ENCODE measurements at places on chromosomes 16 and 17.
A peak's percentile ranks its signal among the peaks of the same experiment; 100 is the strongest.

DNA sequence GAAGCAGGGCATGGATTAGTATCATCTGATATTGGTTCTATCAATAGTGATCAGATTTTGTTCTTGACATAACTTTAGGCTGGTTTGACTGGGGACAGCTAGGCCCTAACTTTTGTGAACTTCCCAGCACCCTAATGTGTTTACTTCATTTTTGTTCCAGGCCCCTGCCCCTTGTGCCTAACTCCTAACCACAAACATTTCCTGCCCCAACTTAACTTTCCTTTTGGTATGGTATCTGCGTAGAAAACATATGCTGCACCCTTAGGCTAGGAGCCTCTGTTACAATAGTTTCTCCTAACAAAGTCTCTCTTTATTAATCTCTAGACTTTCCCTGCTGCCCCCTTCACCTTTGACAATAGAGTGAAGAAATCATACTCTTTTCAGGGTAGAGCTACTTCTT lies 2.5 kb downstream of the ADPRM start:
- no peak for DNase-seq

- DNase-seq, result no peak
Observed at GRCh38 chr16:71421911-71422310, 19.9 kb downstream of the TLE7 start.

DNA sequence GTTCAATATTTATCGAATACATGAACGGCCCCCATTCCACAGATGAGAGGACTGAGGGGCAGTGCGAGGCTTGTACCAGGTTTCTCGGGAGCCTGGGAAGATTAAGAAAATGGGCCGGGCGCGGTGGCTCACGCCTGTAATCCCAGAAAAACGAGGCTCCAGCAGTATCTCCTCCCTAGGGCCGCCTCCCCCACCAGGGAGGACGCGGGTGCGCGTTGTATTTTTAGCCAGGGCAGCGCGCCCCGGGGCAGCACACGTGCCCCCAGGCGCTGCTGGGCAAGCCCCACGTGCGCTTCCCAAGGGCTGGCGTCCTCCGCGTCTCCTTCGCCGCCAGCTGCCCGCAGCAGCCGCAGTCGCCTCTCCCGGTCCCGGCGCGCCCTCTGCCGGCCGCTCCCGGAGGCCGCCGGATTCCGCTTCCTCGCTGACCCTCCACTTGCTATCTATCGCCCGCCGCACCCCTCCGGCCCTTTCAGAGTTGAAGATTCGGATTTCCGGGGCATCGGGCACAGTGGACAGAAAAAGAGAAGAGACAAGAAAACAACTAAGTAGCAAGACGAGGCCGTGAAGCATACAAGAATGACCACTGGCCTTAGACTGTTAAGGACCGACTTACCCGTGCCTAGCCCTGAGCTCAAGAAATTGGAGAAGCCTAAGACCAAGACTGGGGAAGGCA lies 1.9 kb upstream of the YBX2 start:
- DNase-seq, result peak; percentile 69

DNA sequence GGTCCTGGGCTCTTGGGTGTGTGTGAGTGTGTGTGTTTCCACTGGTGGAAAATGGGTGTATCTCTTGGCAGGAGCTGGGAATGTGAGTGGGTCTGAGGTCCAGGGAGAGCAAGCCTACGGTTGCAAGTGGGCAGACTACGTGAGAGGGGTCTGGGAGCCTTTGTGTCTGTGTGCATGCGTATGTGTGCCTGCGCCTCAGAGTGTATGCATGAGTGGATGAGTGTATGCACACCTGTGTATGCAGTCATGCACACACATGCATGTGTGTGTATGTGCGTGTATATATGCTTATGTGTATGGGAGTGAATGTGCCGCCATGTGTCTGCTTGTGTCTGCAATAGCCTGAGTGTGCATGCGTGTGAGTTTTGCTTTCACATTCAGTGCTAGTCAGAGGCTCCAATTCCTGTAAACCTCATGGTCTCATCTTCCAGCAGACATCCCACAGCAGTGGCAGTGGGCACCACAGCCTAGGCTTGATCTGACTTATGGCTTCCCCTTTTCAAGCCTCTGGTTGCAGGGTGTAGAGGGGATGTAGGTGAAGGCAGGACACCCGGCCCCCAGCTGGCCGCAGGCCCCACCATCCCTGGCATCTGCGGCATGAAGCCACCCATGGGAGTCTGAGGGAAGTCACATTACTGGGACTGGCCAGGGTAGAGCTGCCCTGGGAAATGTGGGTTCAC lies 19.7 kb upstream of the RMI2 start:
- DNase-seq, result no peak

GRCh38 chr17:40017422-40018080 lies 2.3 kb downstream of the CSF3 start:
- no peak for DNase-seq

DNA sequence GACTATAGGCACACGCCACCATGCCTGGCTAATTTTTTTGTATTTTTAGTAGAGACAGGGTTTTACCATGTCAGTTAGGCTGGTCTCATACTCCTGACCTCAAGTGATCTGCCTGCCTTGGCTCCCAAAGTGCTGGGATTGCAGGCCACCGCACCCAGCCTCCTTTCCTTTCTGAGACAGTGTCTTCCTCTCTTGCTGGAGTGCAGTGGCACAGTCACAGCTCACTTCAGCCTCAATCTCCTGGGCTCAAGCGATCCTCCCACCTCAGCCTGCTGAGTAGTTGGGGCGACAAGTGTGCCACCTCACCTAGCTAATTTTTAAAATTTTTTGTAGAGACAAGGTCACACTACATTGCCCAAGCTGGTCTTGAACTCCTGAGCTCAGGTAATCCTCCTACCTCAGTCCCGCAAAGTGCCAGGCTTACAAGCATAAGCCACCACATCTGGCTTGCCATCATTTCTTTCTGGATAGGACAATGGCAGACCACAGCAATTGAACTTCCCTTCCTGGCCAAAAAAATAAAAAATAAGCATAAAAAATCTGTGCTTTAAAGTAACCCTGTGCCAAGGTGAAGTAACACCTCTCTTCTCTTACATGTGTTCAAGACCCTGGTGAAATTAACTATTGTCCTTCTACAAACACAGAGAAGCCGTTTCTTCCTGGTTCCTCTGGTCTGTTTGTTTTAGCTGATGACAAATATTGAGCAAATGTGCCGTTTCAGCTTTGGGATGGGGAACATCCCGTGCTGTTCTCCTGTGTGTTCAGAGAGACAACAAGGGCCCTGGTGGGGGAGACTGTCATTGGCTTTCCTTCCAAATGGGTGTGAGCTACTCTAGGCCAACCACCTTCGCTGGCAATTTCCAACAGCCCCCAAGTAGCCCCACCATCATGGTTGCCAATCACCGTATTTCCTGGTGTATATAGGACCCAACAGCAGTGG lies 60.2 kb downstream of the EMP2 start:
- DNase-seq, result no peak

DNA sequence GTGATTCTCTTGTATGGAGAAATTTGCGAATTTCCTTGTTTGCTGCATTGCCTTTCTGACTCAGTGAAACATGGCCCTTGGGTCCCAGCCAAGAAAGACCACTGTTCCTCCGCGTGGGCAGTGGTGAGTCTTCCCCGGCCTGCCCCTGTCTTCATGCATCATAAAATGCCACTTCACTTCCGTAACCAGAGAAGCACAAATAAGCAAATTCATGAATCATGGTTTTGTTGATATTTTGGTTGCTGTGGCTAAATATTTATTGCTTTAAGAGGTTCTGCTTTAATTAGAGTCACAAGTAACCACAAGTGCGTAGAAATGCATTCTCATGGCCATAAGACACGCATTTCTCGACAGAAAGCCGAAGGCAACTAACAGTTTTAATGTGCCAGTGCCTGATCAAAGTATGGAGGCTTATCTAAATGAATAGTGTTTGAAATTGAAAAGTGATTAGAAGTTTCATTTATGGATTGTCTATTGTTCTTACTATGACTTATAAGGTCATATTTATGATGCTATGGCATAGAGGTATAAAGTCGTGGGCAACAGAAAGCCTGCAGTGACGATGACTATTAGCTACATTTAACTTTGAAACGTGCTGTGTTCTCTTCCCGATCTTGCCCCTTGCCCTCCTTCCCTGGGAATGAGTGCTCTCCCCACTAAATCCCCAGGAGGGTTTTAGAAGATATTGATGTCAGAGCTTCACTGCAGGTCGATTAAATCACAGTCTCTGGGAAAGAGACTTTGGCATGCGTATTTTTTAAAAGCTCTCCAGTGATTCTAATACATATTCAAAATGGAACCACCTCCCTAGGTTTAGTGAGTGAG lies 76.0 kb downstream of the WIPI1 start:
- no peak for DNase-seq

- no peak for DNase-seq
Observed at GRCh38 chr16:87192452-87193073, 124.6 kb downstream of the C16orf95 start.

DNA sequence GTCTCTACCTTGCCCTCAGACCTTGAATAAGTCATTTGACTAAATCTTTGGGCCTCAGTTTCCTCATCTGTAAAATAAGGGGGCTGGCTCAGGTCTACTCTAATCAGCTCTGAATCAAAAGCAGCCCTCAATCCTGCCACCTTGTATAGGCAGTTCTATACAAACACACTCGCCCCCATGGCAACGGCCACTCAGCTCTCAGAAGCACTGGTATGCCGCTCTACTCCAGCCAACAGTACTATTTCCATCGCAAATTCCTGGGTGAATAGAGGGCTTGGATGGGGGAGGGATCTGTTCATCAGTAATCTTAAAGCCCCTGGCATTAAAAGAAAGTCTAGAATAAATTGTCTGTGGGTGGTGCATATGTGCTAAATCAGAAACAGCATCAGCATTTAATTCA lies 21.2 kb upstream of the TAOK1 start:
- DNase-seq, result no peak

GRCh38 chr17:17018021-17018441 lies 24.2 kb upstream of the MPRIP start:
- no peak for DNase-seq

DNA sequence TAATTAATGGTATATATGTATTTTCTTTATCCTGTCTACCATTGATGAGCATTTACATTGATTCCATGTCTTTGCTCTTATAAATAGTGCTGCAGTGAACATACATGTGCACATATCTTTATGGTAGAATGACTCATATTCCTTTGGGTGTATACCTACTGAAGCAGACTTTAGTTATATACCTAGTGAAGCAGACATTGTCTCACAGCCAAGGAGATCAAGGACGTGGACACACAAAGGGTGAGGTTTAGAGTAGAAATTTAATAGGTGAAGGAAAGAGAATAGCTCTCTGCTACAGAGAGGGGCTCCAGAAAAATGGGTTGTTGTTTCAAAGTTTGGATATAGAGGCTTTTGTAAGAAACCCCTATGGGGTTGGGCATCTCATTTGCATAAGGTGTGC lies 700.3 kb downstream of the CDH11 start:
- DNase-seq, result no peak

DNA sequence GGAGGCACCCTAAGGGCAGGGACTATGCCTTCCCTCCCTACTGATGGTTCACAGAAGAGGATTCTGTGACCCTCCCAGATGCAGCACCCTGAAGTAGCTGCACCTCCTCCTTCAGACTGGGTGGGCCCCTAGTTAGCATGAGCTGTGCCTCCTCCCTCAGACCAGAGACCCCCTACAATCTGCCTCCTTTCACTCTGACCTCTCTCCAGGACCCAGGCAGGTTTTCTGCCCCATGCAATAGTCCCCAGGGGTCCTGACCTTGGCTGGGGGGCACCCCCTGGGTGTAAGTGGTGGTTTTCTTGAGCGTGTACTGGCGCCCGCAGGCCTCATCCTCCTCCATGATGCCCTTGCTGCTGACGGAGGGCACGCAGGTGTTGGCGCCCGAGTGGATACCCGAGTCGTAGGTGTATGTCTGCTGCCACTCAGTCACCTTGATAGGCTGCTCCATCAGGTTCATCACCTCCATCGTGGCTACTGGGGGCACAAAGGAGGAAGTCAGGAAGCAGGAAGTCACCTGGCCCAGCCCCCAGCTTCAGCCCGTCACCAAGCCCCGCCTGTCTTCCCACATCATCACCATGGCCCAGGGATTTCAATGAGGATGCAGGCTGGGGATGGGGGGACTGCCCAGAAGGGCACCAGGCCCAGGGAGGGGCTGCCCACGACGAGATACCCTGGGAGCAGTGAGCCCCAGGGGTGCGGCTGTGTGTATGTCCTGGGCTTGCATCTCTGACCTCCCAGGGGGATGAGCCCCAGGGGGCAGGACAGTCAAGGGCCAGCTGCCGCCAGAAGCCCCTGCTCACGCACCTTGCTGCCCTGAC lies 14.9 kb downstream of the JUP start:
- DNase-seq, result no peak

GRCh38 chr16:23950898-23951297 lies 115.1 kb downstream of the PRKCB start:
- no peak for DNase-seq
